ENCODE measurements at places on chromosomes 7 and 10.

DNA sequence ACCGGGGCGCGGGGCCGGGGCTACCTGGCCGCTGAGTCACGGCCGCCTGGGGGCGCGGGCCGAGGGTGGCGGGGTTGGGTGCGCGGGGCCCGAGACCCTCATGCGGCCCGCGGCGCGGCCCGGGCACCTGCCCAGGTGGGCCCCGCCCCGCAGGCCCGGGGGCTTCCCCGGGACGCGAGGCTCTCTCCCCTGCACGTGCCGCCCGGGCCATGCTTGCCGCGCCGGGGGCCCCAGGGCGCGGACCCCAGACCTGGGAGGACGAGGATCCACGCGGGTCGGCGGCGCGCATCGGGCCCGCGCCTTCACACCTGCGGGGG is 402 bp downstream of the MAFK start:
- DNase-seq = no peak

- no peak for DNase-seq
Measured at GRCh38 chr7:22992874-22993840, 20.8 kb downstream of the HYCC1 start.

GRCh38 chr10:122427280-122427679 is 27.2 kb upstream of the ARMS2 start:
- DNase-seq = no peak

GRCh38 chr10:45249978-45250693 is 65.3 kb downstream of the OR13A1 start:
- DNase-seq = no peak

DNA sequence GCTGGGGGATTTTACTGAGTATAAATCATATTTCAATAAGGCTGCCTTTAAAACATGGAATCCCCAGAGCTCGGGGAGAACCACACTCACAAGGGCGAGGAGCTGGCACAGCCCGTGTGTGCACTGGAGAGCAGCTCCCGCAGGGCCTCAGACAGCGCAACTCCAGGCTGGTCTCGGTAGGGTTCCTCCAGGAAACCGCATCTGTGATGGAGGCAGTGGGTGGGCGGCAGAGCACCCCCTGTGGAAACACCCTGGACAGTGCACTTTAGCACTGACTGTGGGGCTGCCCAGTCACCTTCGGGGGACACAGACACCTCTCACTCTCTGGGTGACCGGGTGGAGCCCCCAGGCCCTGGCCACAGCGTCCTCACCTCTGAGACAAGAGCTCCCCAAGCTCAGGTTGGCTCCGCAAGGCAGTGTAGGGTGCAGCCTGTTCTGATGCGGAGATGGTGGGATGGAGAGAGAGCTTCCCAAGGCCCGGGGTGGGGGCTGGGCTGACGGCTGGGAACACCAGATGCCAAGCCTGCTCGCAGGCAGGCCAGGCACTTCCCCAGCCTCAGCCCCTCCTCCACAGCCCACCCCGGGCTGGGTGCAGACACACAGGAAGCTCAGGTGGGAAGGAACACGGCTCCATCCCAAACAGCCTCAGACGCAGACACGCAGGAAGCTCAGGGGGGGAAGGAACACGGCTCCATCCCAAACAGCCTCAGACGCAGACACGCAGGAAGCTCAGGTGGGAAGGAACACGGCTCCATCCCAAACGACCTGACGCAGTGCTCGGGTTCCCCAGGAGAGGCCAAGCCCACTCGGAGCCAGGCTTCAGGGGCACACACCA is 224.4 kb downstream of the MAD1L1 start:
- DNase-seq = no peak

DNA sequence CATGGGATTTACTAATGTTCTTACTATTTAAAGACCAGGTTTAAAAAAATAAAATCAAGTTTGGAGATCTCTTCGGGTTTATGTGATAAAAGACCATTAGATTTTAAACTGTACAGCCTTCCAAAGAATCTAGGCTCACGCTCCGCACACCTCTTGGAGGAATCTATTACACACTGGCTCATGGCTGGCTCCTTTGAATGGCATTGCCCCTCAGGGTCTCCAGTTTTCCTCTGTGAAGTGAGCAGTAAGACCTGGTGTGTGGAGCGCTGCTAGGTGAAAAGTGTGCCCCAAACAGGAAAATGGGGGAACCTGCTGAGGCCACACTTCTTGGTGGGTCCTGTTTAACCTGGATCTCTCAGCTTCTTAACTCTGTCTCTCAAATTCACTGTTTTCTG is 142.3 kb downstream of the KAT6B start:
- no peak for DNase-seq

DNA sequence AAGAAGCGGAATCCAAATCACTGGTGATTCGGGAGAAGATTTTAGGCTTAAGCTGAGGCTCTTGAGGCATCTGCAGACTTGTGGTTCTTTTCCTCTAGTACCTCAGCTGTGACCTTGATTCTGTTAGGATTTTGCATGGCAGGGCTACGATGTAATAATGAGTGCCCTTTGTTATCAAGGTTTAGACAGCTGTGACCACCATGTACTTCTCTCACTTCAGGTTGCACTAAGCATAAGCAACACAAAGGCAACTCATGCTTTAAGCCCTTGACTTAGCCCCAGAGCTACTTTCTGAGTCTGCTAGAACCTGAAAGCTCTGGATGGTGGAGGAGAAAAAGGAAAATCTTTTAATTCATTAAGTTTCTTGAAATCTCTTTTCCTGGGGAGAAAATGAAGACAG is 1052.3 kb upstream of the PHF14 start:
- no peak for DNase-seq

DNA sequence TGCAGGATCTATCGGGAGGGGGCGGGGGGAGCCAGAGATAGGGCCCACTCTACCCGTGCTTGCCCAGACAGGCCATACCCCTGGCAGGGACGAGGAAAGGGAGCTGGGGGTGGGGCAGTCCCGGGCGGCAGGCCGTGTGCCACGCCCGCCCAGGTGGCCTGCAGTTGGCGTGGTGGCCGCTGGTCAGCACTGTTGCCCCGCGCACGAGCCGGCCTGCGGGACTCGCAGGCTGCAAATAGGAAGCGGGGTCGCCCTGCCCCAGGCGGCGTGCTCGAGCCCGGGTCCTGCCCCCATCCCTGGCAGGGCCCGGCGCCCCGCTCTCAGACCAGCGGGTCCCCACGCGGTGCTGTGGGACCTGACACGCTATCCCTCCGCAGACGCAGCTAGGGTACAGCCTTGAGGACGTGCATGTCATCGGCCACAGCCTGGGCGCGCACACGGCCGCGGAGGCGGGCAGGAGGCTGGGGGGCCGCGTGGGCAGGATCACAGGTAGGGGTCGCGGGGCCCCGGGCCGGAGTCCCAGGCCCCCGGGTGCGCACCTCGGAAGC is 6.7 kb downstream of the PNLIPRP2 start:
- no peak for DNase-seq

DNA sequence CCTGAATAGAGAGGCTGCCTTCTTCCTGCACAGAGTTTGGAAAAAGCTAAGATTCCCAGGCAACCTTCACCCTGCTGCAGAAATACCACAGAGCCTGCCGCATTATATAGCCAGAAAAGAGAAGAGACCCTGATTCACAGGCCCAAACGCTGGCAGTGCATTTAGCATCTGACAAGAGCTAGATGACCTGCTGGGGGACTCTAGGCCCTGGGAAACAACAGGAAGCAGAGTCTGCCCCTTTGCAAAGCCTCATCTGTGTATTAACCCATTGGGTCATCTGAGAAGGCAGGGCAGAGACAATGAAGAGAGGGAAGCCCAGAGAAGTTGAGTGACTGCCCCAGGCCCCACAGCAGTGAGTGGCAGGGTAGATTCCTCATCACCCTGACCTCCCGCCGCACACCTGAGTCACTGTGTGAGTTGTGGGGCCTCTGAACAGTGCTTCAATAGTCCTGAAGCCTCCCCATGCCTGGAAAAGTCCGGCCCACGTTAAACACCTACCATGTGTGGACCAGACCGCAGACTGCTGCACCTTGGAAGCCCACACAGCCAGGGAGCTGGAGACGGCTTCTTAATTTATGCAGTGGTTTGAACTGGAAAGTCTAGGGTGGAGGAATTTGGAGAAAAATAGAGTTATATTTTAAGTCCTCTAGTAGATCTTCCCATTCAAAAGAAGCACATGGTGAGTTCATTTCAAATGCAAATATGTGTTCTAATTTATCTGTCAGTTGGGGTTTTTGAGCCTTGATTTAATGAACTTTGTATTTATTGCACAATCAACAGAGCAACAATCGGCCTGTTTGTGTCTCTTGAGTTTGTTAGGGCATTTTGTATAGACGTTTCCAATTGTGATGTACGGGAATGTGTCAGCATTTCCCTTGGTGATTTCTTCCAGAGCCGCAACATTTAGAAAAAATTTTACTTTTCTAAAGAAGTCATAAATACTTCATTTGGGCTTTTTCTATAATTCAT is 80.4 kb upstream of the GPR26 start:
- DNase-seq = no peak

DNA sequence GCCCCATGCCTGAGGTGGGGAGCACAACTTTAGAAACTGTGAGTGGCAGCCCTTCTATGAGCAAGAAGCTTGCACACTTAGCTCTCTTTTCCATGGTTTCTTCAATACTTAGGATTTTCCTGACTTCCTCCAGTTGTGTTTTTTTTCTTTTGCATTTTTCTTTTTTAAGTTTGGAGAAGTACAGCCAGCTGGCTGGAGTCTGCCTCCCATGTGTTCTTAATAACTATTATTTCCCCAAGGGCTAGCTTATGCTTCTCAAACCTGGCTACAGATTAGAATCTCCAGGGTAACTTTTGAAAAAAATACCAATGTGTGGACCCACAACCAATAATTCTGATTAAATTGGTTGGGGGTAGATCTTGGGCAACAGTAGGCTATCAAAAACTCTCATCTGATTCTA is 37.4 kb upstream of the MEOX2 start:
- DNase-seq = no peak

DNA sequence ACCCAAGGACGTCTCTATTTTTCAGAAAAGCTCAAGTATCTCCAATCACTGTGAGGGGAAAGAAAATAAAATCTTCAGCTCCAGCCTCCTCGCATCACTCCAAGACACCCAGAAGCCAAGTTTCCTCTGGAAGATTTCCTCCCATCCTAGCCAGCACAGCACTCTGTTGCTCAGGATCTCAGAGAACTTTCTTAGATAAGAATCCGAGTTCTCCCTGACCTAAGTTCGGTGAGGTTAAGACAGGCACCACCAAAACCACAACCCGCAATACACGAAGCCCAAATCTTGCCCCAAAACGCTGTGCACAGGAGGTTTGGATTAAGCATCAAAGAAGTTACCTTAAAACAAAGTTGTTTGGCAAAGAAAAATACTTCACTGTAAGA is 4.2 kb downstream of the FAM53B start:
- no peak for DNase-seq

GRCh38 chr7:79319369-79319768 is 134.1 kb downstream of the MAGI2 start:
- no peak for DNase-seq
